Foreskin keratinocyte (primary cell): ENCODE measurements at places on chromosomes 16 and 17.
A peak's percentile ranks its signal among the peaks of the same experiment; 100 is the strongest.

DNA sequence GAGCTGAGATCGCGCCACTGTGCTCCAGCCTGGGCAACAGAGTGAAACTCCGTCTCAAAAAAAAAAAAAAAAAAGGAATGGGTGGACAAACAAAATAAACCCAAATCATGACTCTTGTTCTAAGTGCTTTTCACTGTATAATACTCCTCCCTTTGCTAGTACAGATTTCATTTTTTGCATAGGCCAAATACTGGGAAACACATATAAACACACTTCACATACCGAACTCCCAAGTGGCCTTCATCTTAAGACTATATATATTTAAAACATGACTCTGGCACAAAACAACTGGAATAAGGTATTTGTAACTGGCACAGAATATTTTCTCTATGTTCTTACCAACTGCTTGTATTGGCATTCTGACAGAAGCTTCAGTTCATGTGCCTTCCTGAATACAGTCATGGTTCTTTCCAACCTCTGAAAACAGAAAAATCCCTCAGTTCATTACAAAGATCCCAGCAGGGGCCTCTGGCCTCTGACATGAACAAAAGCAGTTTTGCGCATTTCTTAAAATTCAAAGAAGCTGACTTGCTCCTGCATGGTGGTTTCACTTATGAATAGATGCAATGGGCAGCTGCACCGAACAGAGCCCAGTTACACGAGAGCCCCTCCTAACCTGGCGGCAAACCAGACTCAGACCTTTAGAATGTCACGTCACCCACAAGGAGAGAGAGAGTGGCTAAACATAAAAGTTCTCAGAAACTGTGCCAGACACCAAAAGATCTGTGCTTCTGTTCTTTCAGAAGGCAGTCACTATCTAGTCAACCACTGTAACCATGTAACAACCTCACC, 19.1 kb upstream of the COPRS start:
- DNase-seq, result no peak

DNA sequence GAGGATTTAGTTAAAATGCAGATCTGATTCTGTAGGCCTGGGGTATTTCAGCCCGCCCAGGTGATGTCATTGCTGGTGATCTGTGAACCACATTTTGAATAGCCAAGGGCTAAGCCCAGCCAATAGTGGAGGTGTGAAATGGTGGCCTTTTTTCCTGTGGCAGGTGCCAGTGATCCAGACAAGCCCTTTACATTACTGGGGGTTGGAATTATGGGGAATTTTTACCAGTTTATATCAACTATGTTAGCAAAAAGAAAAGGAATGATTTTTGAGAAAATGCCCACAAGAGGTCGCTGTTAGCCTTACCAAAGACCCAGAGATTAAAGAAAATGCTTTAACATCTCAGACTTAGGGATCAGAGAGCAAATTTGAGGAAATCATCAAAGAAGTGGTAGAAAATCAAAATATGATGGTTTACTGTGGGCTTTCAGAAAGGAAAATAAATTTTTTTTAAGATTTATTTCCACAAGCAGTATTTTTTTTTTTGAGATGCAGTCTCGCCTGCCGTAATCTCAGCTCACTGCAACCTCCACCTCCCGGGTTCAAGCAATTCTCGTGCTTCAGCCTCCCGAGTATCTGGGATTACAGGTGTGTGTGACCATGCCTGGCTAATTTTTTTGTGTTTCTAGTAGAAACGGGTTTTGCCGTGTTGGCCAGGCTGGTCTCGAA, 3.9 kb downstream of the VPS35L start:
- DNase-seq, result no peak

DNA sequence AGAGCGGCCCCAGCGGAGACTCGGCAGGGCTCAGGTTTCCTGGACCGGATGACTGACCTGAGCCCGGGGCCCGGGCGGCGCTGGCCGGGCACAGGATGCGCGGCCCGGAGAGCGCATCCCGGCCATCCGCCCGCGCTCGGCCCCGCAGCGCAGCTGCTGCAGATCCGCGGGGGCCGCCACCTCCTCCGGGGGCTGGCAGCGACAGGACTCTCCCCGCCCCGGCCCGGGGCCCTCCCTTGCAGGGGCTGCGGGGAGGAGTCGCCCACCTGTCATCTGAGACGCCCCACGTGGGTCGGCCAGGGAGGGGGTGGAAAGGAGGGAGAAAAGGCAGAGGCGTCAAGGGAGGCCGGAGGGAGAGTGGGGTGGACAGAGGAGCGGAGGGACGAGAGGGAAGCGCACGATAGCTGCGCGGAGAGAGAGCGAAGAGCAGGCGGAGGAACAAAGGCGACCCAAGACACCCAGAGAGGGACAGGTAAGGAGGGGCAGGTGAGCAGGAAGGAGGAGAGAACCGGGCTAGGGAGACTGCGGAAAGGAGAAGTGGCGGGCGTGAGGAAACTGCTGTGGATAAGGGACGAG, 471 bp upstream of the PRKAR1A start:
- DNase-seq, result no peak

DNA sequence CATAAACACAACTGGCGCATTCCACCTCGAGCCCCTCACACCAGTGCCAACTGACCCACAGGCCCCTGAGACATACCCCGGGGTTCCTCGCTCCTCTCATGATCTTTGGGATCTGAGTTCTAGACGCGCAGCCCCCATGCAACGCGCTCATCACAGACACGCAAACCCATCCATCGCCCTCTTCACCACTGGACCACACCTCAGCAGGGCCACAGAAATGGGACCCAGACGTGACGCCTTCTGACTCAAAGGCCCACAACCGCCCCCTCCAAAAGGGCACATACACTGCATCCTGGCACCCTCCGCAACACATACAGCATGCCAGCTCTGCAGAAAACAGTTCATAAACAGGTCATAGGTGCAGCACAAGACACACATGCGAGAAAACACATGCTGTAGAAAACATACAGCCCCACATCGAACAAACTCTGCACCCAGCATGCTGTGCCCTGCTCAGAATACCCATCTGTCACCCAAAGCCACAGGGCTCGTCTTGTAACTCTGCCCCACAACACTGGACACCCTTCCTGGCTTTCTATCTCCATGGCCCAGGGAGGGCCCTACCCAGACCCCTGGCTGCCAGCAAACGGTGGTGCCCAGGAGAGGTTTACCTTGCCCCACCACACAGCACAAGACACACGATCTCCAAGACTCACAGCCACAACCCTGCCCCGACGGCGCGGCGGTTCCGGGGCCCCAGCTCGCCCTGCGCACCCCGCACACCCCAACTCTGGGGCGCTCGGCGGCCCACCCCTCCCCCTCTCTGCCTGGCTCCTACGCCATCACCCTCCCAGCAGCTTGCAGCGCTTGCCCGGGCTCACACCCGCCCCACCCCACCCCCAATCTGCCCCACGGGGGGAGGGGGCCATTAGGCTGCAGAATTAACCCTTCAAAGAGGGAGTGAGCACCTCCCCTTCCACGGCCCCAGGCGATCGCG, 887 bp downstream of the ZBTB4 start:
- no peak for DNase-seq

- DNase-seq, result no peak
Measured at GRCh38 chr17:17626151-17626805, 34.8 kb upstream of the PEMT start.

- no peak for DNase-seq
Measured at GRCh38 chr17:81245024-81245664, 6.0 kb downstream of the NDUFAF8 start.

DNA sequence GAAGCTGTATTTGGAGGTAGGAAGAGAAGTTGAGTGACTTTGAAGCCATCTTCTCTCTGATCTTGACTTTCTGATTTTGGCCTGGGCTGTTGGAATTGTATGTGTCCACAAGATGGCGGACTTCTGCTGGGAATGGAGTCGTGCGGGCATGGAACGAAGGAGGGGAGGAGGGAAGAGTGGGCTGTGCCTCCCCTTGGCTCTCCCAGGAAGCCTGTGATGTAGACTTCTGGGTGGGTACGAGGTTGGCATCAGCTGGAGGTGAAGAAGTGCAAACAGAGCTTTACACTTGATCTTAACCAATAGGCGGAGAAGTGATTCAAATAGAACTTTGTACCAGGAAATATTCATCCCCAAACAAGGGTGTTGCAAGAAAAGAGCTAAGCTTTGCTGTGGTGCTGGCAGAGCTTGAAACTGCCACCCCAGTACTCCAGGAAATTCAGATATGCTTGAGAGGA, 7.4 kb upstream of the TMEM220 start:
- no peak for DNase-seq

DNA sequence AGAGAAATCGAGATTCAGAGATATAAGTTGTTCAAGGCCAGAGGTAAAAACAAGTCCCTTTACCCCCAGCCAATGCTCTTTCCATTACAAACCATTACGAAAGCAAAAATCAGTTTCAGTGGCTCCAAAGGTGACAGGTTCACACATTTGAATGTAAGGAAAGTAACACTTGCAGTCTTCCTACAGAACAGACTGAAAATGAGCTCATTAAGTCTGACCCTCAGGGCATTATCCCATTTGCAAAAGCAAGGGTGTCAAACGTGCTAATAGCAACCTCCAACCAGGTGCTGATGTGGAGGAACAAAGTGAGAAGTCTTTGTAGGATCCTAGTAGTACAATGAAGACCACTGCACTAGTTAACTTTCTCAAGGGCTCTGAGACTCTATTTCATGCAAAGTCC, 65.2 kb downstream of the XPO6 start:
- no peak for DNase-seq

- DNase-seq, result peak; percentile 93
Measured at GRCh38 chr17:20155258-20156195, 146.4 kb downstream of the SPECC1 start.

GRCh38 chr16:29978564-29979270, 5.0 kb downstream of the TAOK2 start:
- DNase-seq, result no peak

DNA sequence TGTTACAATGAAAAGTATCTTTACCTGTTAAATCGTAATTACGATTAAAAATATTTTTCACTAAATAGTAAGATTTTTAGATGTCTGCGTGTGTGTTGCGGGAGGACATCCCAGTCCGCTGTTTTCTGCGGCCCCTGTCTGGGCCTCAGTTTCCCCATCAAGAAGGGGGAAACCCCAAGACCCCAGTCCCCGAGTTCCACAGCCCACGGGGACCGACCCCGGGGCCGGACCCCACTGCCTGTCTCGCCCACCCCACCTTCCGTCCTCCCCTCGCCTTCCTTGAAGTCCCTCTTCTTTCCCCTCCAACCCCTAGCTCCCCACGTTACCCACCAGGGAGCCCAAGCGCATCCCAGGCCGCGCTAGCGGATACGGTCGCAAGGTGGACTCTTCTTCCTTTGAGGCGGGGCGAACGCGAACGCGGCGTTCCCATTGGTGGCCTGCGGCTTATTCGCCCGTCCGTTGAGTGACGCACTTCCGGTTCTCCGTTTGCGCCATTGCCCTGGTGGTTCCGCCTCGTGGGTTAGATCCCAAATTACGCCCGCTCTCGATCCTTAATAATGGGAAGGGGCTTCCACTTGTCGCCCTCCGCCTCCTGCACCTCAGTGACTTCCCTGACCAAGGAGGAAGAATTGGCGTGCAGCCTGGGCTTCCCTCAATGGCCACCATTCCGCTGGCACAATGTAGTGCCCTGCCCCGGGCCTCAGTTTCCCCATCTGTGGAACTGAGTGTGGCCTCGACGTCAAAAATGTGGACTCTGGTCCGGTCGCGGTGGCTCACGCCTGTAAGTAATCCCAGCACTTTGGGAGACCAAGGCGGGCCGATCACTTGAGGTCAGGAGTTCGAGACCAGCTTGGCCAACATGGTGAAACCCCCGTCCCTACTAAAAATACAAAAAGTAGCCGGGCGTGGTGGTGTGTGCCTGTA, at the start of gene NSMCE1:
Gene NSMCE1, minus strand, starts transcription at position 397 of the 924 bp plus-strand sequence. CDS start 11,202 bp downstream, outside the sequence.
- peak; percentile 67 for DNase-seq

GRCh38 chr16:7492122-7492521, 159.5 kb downstream of the RBFOX1 start:
- DNase-seq, result no peak

GRCh38 chr17:34356194-34356593, at the start of gene CCL13:
Gene CCL13 (plus strand): TSS chr17:34356480. CDS start chr17:34356527, 47 bp downstream.
- DNase-seq, result no peak

- DNase-seq, result peak; percentile 75
Measured at GRCh38 chr17:42928714-42929496, 28.3 kb downstream of the G6PC1 start.

GRCh38 chr16:783404-784161, 4.6 kb downstream of the RPUSD1 start:
- no peak for DNase-seq

DNA sequence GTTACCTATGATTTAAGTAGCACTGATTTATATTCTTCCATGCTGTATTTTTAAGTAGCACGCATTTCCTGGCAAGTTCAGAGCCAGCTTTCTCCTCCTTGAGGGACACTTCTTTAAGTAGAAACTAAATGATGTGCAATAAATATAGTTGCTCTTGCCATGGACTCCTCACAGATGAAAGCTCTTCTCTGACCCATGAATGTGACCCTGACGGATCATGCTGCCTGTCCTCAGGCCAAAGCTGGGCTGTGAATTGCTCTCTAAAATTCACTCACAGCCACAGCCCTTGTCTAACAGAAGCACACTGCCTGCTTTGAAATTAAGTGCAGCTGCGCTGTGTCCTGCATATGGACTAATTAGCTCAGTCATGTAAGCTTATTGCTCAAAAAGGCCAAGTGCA, 438.8 kb downstream of the PMP22 start:
- no peak for DNase-seq

DNA sequence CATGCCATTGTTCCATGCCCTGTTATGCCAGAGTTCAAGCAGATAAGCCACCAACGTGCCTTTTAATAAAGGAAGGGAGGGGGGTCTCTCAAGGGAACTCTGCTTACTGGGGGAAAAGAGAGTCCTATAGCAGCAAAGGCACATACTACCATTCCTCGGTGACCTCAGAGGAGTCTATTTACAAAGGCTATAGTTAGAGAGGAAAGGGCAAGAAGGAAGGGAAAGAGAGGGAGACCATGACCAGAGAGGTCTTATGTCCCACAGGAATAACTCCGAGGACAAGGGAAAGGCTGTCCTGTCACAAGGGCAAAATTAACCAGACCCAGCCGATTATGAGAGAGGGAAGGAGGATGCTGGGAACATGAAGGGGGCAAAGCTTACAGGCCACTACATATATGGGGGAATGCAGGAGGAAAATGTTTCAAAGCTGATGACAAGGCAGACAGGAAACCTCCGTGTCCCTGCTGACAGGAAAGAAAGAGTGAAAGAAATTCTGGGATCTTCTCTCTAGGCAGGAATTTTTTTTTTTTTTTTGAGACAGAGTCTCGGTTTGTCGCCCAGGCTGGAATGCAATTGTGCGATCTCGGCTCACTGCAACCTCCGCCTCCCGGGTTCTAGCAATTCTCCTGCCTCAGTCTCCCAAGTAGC, 51.5 kb downstream of the HIC1 start:
- DNase-seq, result no peak

DNA sequence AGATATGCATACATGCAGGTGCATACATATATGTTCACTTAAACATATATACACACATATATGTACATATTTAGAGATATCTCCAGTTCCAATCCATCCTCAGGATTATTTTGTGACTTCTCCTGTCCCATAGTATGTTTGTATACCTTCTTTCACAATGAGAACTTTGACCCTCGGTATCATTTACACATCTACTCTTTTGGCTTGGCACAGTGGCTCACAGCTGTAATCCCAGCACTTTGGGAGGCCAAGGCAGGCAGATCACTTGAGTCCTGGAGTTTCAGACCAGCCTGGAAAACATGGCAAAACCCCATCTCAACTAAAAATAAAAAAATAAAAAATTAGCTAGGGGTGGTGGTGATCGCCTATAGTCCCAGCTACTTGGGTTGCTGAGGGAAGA, 148.1 kb upstream of the CCL2 start:
- no peak for DNase-seq

GRCh38 chr17:69812240-69812837, 262.7 kb upstream of the KCNJ16 start:
- DNase-seq, result peak; percentile 32

- DNase-seq, result no peak
Measured at GRCh38 chr17:29870836-29871465, 59.1 kb downstream of the SSH2 start.

GRCh38 chr17:82875407-82875856, 35.6 kb upstream of the ZNF750 start:
- DNase-seq, result peak; percentile 93
